ENCODE measurements at places on chromosomes 2 and 18. TPM values are rescaled to one million over a fixed set of nuclear protein-coding genes. Genes with fewer than 3 reads are reported as not detected.

GRCh38 chr2:221549143-221549542 lies 23.0 kb downstream of the EPHA4 start:
- no peak overlapping the region for H3K27ac ChIP-seq
- no peaks in the 10 kb centered on the region for H3K27me3 ChIP-seq
- no peaks in the 10 kb centered on the region for H3K4me1 ChIP-seq
- peak; percentile 44 for DNase-seq
- H3K36me3 ChIP-seq: peaks cover 3% of the 10 kb centered on the region
- no peak overlapping the region for H3K4me3 ChIP-seq

Gene CYRIA
- total RNA-seq: 1.7 TPM

GRCh38 chr2:65565681-65566080 lies 133.3 kb upstream of the SPRED2 start:
- no peak overlapping the region for H3K27ac ChIP-seq
- peaks cover 2% of the 10 kb centered on the region for H3K4me1 ChIP-seq
- H3K4me3 ChIP-seq: no peak overlapping the region
- no peaks in the 10 kb centered on the region for H3K36me3 ChIP-seq
- DNase-seq: no peak

GRCh38 chr2:118065921-118066511 lies 22.3 kb upstream of the INSIG2 start:
- H3K4me3 ChIP-seq: no peak overlapping the region
- H3K36me3 ChIP-seq: no peaks in the 10 kb centered on the region
- H3K27me3 ChIP-seq: peaks cover 26% of the 10 kb centered on the region
- no peak overlapping the region for H3K27ac ChIP-seq
- DNase-seq: no peak

DNA sequence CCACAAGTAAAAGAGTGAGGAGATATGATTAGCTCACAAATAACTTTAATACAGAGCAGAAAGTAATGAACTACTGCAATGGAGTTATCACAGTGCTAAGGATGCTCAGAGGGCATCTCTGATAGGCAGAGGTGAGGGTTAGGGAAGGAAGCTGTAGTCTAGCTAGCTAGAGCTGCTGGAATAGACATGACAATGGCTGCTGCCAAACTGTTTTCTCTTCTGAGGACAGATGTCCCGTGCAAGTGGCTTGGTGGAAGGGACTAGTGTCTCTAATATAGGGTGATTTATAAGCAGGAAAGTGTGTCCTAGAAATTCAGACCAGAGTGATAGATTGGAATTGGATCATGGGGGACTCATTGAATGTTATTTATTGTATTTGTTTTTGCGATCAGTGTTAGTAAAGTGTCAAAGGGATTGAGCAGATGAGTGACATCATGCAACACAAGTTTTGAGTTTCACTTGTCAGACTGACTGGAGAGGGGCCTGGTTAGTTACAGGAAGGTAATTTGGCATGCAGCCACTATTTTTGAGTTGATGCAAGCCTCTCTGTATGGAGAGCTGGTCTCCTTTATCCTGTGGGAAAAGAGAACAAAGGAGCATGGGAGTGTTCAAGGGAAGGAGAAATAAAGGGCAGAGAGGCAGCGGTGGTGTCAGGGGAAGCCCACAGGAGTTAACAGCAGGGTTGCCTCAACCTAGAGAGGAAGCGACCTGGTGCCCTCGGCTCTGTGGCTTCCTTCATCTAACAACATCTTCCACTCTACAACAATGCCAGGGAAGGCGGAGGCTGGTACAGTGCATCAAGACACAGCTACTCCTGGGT lies 1.9 kb downstream of the CTLA4 start:
- DNase-seq: no peak
- no peaks in the 10 kb centered on the region for H3K4me1 ChIP-seq
- H3K36me3 ChIP-seq: no peaks in the 10 kb centered on the region
- H3K27ac ChIP-seq: no peak overlapping the region
- H3K27me3 ChIP-seq: peaks cover 31% of the 10 kb centered on the region

GRCh38 chr2:220469201-220469600 lies 841.8 kb downstream of the SLC4A3 start:
- no peak overlapping the region for H3K4me3 ChIP-seq
- H3K27ac ChIP-seq: no peak overlapping the region

Gene MYO1B
- total RNA-seq: 116 TPM

DNA sequence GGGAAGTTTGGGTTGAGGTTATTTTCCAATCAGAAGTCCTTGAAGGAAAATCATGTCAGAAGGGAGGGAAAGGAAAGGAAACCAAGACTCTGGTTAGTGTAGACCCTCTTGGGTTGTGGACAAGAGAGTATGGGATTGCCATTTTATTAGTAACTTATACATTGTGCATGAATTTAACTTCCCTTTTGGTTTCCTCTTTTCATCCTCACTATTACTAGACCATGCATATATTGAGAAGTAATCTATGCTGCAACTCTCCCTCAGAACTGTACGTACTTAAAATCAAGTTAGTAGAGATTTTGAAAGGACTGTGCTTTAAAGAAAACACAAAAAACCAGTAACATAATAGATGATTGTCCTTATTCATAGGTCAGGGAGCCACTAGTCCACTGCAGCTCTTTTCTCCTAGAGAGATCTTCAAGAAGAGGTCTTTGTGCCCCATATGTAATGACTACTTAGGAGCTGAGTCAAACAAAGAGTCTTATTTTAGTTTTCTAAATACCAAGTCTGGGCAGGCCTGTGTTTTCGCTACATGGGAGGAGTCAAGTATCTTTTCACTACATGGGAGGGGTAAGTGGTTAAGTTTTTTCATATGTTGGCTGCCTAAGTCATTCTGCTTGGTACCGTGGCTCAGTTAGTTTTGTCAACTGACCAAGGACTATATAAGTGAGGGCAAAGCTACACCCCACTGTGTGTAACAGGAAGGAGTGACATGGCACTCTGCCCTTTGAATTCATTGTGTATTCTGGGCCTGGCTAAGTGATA lies 25.2 kb upstream of the FAM117B start:
- no peak overlapping the region for H3K27ac ChIP-seq
- no peaks in the 10 kb centered on the region for H3K36me3 ChIP-seq
- H3K4me3 ChIP-seq: no peak overlapping the region

Gene KIF1A
- total RNA-seq: under 0.01 TPM

DNA sequence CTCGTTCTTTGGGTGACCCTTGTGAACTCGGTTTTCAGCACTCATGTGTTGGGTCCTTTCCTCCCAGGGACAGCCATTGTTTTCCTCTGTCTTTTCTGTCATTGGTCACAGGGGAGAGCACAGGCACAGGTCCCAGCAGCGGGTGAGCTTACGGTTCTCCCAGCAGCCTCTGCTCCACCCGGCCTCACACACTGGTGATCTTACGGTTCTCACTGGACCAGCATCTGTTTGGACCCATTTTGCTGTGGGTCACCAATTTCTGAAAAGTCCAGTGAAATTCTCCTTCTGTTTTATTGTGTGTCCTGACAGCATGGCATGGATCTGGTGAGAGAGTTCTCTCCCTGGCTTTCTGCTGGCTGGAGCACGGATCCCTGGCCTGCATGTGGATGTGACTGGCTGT lies 49.8 kb upstream of the ANKRD62 start:
- H3K27me3 ChIP-seq: no peaks in the 10 kb centered on the region
- H3K4me3 ChIP-seq: no peak overlapping the region
- no peak overlapping the region for H3K27ac ChIP-seq
- H3K36me3 ChIP-seq: no peaks in the 10 kb centered on the region
- no peak for DNase-seq

Gene UNC80
- total RNA-seq: not detected
